HT1080 (cell line): ENCODE measurements at places on chromosomes 12 and 14. TPM values are rescaled to one million over a fixed set of nuclear protein-coding genes. Genes with fewer than 3 reads are reported as not detected.

DNA sequence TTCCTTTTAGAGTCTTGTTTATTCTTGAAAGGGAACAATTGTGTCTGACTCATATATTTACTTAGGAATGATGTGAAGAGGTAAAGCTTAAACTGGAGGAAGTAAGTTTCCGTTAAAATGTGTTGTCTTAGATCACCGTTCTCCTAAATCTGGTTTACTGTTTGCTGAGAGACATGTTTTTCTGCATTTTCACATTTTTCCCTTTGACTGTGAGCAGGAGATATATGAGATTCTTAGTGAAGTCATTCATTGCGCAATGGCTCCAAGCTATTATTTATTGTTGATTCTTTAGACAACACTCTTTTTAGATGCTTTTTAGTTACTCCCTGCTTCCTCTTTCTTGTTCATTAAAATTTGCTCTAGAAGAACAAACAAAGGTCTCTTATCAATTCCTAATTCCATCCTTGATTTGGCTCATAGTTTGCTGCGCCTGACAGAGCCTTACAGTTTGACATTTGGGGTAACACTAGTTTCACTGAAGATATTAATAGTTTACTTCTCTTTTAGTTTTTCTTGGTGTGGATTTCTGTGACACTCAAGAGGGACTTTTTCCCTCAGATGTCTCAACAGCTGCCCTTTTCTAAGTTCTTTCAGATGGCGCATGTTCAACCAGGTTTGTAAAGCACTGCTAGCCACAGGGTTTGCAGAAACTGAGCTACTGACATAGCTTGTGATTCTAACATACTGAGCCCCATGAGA lies 11.4 kb downstream of the CLECL1 start:
- peak; percentile 14 for DNase-seq

GRCh38 chr12:321606-322326 lies 59.1 kb upstream of the SLC6A13 start:
- no peak for DNase-seq

DNA sequence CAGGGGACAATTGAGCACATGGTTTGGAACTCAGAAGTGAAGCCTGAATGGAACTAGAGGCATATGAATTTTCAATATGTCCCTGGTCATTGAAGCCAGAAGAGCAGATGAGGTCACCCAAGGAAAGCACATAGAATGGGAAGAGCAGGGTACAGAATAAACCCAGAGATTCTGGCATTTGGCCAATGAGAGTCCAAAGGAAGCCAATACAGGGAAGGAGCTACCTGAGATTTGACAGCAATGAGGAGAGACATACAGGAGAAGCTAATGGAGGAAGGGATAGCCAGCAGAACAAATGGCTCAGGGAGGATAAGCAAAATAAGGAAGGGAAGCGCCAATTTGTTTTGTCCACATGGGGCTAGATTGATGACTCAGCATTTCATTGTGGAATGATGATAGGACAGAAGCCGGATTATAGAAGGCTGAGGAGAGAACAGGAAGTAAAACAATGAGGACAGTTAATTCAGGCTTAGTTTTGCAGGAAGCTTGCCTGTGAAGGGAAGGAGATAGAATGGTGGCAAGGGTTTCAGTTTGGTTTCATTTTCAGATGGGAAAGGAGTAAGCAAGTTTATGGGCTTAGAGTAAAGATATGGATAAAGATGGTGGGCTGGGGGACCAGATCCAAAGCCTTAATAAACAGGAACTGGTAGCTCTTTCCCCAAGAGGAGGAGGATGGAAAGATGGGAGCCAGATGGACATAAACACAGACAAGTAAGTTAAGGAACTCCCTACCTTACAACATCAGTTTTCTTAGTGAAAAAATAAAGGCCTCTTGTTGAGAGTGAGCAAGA lies 3.2 kb upstream of the SPTSSA start:
- peak; percentile 67 for DNase-seq

PRR13 gene
- 70.7 and 100 TPM in 2 replicates for total RNA-seq

KLHL33 gene
- total RNA-seq, result not detected in 2 replicates

DNA sequence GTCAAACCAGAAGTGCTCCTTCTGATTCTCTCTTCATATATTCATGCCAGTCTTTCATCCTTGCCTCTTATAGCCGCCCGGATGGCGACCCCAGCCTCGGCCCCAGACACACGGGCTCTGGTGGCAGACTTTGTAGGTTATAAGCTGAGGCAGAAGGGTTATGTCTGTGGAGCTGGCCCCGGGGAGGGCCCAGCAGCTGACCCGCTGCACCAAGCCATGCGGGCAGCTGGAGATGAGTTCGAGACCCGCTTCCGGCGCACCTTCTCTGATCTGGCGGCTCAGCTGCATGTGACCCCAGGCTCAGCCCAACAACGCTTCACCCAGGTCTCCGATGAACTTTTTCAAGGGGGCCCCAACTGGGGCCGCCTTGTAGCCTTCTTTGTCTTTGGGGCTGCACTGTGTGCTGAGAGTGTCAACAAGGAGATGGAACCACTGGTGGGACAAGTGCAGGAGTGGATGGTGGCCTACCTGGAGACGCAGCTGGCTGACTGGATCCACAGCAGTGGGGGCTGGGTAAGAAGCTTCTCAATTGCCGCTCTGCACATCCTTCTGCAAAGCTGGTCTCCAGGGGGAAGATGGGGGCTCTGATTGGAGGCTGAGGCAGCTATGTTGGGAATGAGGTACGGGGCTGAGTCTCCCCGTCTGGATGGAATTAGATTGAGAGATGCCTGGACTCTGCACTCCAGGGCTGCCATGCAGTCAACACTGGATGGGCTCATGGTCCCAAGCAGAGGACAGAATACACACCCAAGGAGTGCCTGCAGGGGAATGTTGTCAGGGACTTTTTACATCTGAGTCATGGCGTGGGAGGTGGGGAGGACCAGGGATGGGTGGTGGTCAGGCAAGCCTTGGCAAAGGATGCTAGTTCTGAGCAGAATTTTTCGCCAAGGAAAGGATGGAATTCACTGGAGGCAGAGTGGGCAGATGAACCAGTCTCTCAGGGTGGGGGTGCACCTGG lies 1.3 kb downstream of the BCL2L2 start:
- no peak for DNase-seq

DNA sequence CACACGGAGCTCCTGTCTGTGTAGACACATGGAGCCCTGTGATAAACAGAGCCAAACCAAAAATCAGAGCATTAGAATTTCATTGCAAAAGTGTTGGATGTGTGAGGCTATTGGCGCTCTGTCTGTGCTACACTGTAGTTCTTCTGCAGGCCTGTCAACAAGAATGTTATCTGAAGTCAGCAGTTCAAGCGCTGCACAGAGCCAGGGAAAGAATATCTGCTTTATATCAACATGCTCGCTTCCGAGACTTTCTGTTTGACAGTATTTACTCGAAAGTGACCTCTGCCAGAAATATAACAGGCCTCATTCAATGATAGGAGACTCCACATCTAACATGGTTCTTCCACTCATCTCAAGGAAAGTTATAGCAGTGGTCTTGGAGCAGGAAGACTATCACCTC lies 118.3 kb downstream of the CCER1 start:
- DNase-seq, result no peak

DNA sequence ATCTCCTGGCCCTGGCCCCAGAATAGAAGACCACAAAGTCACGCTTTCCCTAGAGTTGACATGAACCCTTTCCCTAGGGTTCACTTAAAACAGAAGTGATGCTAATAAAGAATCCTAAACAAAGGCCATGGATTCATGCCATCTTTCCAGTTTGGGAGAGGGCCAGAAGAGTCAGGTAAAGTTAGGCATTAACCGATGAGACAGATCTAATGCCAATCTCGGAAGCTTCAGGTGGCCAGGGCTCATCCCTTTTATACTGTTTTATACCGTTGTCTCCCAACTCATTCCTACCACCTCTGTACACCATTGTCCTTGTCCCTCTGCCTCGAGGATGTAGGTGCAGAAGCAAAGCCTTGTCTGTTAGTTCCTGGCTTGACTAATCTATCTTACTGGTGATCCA lies 22.8 kb upstream of the ACTR10 start:
- no peak for DNase-seq

DNA sequence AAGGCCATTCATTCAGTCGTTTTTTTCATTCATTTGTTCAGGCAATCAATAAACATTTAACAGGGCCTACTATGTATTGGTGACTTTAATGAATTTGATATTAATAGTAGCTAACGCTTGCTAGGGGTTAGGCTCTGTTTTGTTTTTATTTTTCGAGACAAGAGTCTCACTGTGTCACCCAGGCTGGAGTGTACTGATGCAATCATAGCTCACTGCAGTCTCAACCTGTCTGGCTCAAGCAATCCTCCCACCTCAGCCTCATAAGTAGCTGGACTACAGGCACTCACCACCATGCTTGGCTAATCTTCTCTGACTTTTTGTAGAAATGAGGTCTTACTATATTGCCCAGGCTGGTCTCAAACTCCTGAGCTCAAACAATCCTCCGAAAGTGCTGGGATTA lies 25.6 kb upstream of the MED13L start:
- DNase-seq, result no peak

DNA sequence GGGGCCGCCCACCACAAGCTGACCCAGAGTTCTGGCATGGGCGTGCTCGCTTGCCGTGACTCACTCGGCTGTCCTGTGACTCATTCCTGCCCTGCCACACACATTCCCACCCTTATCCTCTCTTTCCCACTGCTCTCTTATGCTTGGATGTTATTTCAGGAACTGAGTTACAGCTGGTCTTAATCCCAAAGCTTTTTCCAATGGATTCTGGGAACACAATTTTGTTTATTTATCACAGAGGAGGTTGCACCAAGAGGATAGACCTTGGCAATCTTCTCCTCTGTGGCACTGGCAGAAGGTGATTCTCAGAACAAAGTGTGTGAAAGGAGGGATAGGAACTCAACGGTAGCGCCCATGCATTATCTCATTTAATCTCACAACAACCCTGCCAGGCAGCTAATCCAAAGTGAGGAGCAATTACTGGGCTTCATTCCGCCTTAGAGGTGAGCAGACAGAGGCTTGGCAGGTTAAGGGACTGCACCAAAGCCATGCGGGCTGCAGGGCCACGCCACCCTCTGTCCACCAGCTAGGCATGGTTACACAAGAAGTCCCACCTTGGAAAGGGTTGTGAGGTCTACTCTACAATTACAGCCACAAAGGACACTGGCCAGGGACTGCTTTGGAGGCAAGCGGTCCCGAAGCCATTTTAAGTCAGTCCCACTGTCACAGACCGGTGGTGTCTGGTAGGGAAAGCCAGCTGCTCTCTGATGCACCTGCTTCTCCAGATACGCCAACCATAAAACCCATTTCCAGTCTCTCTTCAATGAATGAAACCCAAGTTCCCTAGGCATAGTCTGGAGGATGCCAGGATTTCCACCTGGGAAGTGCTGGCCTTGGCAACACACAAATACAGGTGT lies 32.9 kb downstream of the SYNE3 start:
- DNase-seq, result peak; percentile 98

DNA sequence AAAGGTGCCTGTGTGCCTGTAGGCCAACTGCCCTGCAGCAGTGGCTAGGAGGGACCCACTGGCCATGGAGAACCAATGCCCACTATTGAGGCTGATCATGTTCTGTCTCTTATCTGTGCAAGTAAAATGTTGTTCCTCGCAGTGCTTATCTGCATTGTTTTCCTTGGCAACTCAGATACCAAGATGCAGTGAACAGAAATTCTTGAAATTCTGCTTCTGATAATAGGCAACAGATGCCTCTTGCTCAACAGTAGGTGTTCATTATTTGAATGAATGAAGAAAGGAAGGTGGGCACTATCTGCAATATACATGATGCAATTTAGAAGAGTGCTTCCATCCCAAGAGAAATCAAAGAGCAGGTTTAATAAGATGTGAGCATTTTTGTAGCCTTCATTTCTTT lies 232.2 kb downstream of the NUAK1 start:
- no peak for DNase-seq

GRCh38 chr12:29159661-29160060 lies 10.6 kb downstream of the FAR2 start:
- DNase-seq, result no peak

GRCh38 chr12:115010324-115010995 lies 326.5 kb upstream of the TBX3 start:
- peak; percentile 38 for DNase-seq

SMCO2 gene
- 0.35 and 0.37 TPM in 2 replicates for total RNA-seq

GRCh38 chr12:98185606-98186005 lies 329.8 kb upstream of the TMPO start:
- DNase-seq, result peak; percentile 21

DNA sequence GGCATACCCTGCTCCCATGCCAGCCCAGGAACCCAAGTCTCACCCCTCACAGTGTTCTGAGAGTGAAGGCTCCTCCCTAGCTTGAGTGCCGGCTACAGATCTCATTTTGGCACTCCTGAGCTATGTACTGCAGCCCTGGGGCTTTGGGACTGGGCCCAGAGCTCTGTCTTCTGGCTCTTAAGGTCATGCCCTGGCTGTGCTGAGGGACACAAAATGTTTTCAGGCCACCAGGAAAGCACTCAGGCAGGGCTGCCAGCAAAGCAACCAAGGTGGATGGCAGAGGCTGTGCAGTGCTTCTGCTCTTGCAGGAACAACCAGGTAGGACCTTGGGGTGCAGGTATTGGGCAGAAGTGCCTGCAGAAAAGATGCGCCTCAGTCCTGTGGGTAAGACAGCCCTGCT lies 564.0 kb downstream of the SLC6A15 start:
- DNase-seq, result no peak

FLRT2 gene
- 6.7 and 7.2 TPM in 2 replicates for total RNA-seq

NAP1L1 gene
- total RNA-seq, result 262 and 444 TPM in 2 replicates

NGB gene
- total RNA-seq, result not detected in 2 replicates

GRCh38 chr14:59318908-59319307 lies 130.4 kb downstream of the DAAM1 start:
- DNase-seq, result no peak

GRCh38 chr14:50844391-50844790 lies 13.4 kb upstream of the NIN start:
- DNase-seq, result no peak

- DNase-seq, result no peak
These were observed 46.9 kb upstream of the FAM181A start for GRCh38 chr14:93880021-93880820.

- DNase-seq, result no peak
These were observed 25.9 kb downstream of the NFKBIA start for GRCh38 chr14:35378425-35379233.
